ENCODE measurements at places on chromosomes 2 and 18.

- no peak for DNase-seq
Measured at GRCh38 chr2:105686588-105686987, 58.1 kb upstream of the NCK2 start.

DNA sequence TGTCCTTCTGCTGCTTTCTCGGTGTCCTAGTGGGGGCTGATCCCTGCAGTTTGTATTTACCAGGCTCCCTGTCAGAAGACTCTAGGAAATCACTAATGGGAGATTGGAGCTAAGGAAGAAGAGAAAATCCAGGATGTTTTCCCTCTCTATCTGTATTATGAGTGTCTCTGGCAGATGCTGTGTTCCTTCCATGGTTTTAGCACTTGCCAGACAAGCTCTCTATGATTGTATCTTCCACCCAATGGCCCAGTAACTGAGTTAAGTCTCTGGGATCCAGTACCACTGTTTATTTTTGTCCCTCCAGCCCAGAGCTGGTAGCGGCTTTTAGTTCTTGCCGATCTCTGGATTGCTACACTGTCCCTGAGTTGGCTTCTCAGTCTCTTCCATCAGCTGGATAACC is 494.8 kb upstream of the SLC39A10 start:
- DNase-seq = no peak

- no peak for DNase-seq
Measured at GRCh38 chr18:50190926-50191325, 4.0 kb downstream of the MYO5B start.

GRCh38 chr2:177296040-177296439 is 31.5 kb upstream of the NFE2L2 start:
- DNase-seq = no peak

DNA sequence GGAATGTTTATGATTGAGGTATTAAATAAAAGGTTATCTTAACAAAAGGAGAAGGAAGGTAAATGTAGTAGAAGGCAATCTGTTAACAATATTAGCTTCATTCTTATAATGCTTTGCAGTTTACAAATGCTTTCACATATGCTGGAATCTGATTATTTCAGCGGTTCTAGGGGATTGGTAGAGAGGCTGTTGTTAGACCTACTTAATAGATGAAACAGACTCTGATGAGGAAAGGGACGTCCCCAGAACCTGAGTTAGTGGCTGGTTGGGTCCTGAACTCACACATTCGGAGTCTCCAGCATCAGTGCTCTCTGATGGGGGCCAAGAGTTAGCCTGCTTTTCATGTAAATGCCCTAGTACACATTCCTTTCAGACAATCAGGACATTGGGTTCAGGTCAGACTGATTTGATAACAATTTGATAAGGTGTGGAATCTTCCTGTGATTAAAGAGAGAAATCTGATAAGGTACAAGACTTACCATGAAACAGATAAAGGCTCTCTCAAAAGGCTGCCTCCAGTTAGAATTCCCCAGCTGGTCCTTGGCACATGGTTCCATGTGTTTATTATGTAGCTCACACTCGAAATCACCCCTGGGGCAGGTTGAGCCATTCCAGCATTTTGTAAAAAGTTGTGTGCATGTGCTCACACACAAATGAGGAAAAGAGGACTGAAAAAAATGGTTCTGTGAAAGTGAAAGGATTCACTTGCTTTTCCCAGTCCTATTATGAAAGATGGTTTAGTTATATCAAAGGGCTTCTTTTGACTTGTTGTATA is 103.1 kb downstream of the GPD2 start:
- no peak for DNase-seq

DNA sequence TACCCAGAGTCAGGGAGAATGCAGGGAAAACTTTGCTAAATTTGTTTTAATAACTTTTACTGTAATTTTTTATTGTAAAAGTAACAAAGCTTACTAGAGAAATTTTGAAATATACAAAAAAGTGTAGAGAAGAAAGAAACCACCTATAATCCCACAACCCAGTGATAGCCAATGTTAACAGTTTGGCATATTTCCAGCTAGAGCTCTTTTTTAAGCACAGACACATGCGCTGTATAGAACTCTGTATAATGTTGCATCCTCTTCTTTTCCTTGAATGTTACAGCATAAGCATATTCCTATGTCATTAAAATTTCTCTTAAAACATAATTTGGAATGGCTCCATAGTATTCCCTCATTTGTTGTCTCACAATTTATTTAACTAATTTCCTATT is 37.4 kb upstream of the EPAS1 start:
- DNase-seq = no peak

- no peak for DNase-seq
Measured at GRCh38 chr2:29070526-29070925, 3.8 kb downstream of the PCARE start.

DNA sequence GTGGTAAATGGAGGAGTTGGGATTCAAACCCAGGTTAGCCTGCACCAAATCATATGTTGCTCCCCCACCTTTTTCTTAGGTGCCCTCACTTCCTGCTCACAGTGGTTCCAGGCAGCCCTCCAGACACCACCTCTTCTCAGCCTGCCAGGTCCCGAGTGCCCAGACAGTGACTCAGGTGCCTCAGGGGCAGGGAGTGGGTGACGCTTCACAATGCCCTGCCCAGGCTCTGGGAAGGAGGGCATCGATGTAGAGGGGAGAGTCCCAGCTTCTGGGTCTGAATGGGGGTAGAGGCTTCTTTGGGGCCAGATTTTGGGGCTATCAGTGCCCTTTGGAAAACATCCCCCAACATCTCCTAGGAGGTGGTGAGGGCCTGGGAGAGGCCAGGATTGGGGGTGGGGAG is 5.2 kb upstream of the DNAJB2 start:
- no peak for DNase-seq

DNA sequence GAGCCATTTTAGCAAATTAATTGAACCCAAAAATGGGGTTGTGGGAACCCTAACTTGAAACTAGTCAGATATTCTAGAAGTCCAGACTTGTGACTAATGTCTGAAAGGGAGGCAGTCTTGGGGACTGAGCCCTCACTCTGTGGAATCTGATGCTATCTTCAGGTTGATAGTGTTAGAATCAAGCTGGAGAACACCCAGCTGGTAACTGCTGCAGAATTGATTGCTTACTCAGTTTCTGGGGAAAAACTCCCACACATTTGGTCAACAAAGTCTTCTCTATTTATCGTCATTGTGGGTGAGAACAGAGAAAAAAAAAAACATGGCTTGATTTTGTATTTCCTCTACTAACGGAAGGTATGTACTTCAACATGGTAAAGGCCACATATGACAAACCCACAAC is 1925.8 kb upstream of the CELF4 start:
- DNase-seq = no peak

DNA sequence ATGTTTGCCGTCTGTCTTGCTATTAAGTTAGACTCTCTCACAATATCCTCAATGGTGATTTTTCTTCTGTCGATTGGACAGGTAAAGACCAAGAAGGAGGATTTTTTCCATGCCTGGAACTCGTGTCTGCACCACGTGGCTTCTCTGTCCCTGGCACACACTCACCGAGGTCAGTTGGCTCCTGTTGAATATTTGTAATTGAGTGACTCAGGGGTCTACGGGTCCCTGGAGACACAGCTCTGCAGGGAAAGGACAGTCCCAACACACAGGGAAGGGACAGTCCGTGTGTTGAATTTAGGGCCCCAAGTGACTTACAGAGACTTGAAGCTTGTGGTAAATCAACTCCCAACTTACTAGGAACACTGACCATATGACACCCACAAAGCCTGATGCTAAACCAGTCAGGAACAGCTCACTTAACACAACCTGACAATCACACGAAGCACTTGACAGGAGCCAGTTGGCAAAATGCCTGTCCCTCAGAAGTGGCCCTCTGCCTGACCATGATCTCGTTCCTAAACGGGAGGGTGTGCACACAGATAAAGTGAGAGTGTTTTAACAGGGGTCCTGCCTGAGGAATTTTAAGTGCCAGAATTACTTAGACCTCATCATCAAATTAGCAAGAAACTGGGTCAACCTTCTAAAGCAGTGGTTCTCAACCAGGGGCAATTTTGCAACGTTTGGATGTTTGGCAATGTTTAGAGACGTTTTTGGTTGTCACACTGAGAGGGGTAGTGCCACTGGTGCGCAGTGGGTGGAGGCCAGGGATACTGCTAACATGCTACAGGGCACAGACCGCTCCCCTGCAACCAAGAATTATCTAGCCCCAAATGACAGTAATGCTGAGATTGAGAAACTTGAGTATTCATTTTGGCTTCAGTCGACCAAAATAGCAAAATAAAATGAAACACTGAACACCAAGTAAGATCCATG is 88.9 kb upstream of the BCL2L11 start:
- DNase-seq = no peak

DNA sequence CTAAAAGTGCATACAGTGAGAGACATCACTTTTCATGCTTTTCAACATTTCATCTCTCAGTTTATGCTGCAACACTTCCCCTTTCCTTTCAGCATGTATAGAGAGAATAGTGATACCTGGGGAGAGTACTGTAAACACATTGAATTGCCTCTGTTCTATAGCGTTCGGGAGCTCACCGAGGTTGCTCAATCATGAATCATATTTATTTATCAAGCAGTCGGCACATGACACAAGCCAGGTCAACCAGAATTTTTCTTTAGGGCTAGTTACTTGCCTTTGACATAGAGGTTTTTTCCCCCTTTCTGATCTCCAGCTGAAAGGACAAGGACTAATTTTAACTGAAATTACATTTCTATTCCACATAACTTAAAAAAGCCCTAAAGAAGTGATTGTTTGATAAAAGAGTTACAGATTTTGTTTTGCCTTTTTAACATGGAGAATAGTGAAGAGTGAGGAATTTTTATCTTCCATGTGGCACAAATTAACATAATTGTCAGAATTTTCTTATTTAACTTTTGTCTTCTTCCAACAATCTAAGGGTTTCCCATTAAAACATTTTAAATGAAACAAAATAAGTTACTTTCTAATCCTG is 690.9 kb upstream of the TMEFF2 start:
- no peak for DNase-seq

- no peak for DNase-seq
Measured at GRCh38 chr18:35770376-35771014, 189.0 kb downstream of the GALNT1 start.
